Omental fat pad (tissue), 4 donors: ENCODE measurements at places on chromosomes 4 and X.
A peak's percentile ranks its signal among the peaks of the same experiment; 100 is the strongest.

GRCh38 chr4:119623025-119623424, 5.6 kb downstream of the PDE5A start:
- no peak for DNase-seq

DNA sequence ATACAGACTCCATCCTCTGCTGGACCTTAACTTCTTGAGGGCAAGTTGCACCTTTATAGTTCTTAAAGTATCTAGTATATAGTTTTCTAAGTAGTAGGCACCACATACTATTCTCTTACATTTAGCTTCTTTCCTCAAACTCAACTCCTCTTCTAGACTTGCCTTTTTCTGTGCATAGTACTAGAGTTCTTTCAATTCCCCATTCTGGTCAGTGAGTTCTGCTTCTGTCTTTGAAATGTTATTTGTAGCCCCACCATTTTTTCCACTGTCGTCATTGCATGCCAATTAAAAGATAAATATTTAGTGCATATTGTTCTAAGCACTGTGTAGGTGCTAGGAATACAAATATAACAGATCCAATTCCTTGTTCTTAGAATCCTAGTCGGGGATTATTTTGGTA, 31.6 kb downstream of the CDKL5 start:
- no peak for DNase-seq

DNA sequence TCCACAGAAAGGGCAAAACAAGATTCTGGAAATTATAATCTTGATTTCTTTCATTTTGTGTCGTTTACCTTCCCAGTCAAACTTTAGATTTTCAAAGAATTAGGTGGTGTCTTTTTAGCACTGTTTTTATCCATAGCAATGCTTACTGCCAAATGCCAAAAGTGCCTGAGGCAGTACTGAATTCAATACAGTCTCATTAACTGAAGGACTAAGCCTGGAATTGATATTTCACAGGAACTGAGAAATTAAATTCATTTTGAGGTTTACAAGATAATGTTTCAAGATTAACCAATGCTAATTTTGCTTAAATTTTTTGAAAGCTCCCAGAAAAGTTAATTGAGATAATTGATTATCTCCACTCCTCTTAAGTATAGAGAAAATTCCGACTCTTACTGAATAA, 68.8 kb upstream of the ARHGAP24 start:
- no peak for DNase-seq

GRCh38 chr4:127533028-127533700, 99.6 kb upstream of the INTU start:
- peak; percentile 32 for DNase-seq

DNA sequence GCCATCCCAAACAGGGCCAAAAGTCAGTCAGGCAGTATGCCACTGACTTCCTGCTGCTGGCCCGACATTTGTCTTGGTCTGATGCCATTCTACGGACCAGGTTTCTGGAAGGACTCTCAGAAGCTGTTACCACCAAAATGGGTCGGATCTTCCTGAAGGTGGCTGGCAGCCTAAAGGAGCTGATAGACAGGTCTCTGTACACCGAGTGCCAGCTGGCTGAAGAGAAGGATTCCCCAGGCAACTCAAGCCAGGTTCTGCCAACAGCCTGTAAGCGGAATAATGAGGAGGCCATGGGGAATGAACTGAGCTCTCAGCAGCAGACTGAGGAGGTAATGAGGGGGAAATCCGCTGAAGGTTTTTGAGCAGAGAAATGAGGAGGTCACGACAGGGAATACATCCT, 95.7 kb downstream of the RTL9 start:
- no peak for DNase-seq

- no peak for DNase-seq
Observed at GRCh38 chrX:85922821-85923220, 124.5 kb downstream of the CHM start.

GRCh38 chr4:74535512-74535911, 90.6 kb downstream of the AREG start:
- no peak for DNase-seq

GRCh38 chr4:45629717-45630116, 494.1 kb downstream of the GABRG1 start:
- no peak for DNase-seq

GRCh38 chr4:89496851-89497250, 189.3 kb upstream of the GPRIN3 start:
- no peak for DNase-seq

- no peak for DNase-seq
Observed at GRCh38 chrX:130184857-130185256, 13.1 kb downstream of the RAB33A start.

DNA sequence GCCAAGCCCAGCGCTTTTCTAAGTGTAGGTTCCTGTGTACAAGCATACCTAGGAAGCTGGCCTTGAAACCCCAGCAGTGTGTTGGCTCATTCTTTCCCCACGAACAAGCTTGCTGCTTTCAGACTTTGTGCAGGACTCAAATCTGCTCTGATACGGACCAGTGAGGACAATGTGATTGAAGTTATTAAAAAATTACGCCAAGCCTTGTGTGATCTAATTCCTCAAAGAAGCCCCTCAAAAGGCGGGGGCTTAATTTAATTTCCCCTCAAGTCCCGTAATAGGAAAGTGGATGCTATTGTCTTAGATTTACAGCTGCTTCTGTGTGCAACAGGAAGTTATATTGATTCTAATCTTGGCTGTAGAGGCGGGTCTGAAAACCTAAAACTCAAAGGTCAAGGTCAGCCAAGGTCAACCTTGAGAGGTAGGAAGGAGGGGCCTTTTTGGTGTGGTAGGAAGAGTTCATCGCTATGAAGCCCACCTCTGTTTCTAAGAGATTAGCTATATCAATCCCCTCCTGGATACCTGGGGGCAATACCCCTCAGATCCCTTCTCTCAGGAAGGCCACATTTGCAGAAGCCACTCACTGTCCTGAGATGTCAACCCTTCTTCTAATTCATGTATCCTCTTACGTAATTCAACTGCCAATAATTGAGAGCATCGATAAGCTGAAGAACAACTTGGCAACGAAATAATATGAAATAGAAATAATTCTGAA, 45.1 kb downstream of the TBC1D9 start:
- DNase-seq: no peak

DNA sequence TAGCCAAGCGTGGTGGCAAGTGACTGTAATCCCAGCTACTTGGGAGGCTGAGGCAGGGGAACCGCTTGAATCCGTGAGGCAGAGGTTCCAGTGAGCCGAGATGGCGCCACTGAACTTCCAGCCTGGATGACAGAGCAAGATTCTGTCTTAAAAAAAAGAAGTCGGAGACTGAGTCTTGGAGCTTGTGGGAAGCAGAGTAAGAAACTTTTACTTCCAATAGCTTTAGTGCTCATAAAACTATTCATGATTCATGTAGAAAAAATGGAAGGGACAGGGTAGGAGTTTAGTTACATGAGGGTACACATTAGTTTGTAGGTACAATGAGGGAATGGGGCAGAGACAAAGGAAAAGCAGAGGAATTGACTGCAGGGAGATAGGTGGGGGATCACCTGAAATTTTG, 19.3 kb downstream of the RAP2C start:
- no peak for DNase-seq

DNA sequence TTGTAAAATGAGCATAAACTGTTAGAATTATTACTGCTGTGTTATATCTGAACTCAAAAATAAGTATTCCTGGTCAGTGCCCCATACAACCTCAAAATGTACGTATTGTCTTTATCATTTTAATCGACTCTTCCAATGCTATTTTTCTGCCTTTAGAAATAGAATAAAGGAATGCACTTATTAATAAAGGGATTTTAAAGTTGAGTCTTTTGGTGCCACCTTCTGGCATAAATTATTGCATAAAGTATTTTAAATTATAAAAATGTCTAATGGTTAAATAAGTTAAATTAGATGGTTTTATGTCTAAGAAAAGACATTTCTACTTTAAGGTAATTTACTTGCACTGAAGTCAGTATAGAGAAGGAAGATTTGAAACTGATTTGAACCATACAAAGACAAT, 424.0 kb upstream of the NDST4 start:
- DNase-seq: no peak

- DNase-seq: no peak
Observed at GRCh38 chr4:185665655-185666054, 130.3 kb upstream of the PDLIM3 start.

DNA sequence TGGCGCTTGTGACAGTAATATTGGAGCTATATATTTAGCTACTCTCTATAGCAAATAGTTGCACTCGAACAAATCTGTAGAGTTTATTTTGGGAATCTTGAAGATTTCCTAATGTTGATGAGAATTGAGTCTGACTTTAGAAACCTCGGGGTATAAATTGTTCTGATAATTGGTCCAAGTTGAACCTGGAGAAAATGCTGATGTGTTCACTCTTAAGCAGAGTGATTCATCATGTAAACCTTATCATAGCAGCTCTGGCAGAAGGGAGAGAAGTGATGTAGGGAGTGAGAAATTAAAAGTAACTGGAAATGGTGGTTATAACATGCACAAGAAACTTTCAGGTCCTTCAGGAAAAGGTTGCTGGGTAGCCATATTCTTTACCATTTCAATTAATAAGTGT, 16.4 kb upstream of the SLC4A4 start:
- DNase-seq: no peak

DNA sequence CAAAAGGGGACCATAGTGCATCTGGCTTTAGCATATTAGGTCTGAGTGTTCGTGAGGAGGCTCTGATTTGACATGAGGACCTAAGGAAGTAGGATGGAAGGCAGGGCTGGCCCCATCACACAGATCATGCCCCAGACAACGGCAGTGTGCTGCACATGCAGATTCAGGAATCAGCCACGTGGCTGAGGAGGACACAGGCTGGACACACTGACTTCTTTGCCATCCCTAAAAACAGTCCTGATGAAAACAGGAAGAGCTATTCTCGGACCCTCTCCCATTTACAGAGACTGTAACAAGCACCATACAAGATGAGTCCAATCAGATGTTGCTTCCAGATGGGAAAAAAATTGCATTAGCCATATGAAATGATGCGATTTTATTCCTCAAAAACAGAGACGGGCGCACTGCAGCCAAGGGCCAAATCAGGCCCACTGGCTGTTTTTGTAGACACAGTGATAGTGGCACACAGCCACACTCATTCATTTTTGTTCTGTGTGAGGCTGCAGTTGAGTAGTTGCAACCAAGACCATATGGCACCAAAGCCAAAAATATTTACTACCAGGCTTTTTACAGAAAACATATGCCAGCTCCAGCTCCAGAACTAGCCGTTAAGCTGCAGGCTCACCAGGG, 41.0 kb downstream of the ACSL1 start:
- no peak for DNase-seq

DNA sequence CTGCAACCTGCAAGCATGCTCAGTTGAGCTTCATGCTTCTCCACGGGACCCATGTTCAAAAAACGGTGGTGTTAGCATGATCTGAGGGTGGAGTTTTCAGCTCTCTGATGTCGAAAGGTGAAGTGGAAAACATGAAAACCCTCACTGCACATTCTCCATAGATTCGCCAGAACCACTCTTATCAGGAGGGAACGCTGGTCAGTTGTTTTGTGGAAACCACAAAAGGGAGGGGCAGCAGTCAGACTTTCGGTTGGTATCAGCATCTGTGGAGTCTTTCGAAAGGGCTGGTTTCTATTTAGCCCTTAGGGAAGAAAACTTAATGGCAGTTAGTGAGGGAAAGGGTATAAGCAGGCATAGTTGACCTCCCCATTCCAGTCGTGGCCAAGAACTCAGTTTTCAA, 12.6 kb downstream of the PPA2 start:
- no peak for DNase-seq

DNA sequence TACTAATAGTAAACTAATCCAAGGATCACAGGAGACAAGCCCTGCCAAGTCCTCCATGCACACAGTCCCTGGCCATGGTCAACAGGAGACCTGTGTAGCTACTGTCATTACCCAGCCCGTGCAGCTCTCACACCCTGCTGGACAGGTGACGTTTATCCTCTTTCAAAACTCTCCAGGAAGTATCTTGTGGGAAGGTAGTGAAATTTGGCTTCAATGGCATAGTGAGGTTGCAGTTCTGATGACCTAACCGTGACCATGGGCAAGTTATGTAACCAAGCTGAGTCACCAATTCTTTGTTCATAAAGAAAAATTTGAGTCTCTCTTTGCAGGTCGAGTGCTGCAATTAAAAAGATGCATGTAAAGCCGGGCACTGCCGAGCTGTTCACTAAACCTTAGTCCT, 11.3 kb upstream of the SLC2A9 start:
- DNase-seq: no peak

GRCh38 chr4:54085284-54085683, 14.7 kb upstream of the GSX2 start:
- DNase-seq: no peak

- no peak for DNase-seq
Observed at GRCh38 chr4:162560073-162560472, 396.3 kb upstream of the FSTL5 start.

DNA sequence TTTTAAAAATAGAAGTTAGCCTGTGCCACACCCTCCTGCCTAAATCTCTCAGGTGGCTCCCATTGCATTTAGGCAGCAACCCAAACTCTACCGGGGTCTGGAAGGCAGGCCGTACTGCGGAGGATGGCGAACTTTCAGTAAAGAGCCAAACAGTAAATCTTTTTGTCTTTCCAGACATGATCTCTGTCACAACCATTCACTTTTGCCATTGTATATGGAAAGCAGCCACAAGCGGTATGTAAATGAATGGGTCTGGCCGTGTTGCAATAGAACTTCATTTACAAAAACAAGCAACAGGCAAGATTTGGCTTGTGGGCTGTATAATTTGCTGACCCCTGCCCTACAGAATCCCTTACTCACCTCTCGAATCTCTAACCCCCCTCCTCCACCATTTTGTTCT, 3.3 kb downstream of the RADX start:
- DNase-seq: no peak

GRCh38 chrX:103791228-103791627, 14.6 kb downstream of the PLP1 start:
- DNase-seq: no peak

DNA sequence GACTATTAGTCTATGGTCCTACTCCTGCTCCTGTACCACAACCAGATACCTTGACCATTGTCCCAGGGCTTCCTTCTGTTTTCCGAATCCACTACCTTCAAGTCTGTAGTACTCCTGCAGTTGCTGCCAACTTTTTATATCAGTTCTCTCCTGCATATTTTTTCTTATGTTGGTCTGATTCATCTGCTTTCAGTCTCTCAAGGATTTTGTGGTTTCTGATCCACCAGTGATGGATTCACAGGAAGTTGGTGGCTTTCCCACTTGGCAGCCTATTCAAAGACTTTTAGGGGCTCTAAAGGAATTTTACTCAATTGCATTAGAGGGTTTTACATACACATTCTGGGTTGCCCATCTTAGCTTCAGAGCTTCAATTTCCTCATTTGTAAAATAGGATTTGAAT, 23.6 kb downstream of the KIF4A start:
- DNase-seq: no peak
